Heart left ventricle (tissue), 16 donors: ENCODE measurements at places on chromosomes 12 and 14. TPM values are rescaled to one million over a fixed set of nuclear protein-coding genes. Genes with fewer than 3 reads are reported as not detected.

- H3K27ac ChIP-seq = peak overlapping the region; percentile 78
- peak; percentile 38 for DNase-seq
- H3K27me3 ChIP-seq = no peaks in the 10 kb centered on the region
Measured at GRCh38 chr12:118371321-118372282, 1.1 kb downstream of the TAOK3 start.

DNA sequence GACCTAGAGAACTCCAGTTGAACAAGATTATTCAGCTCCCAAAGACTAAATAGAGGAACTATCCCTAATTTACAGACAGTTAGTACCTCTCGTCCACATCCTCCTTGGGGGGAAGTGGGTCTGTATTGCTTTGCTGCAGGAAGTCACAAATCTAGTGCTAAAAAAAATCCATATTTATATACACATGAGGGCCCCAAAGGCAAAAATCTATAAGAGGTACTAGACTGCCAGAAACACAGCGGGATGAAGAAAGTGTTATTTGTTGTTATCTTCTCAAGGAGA lies 190.1 kb downstream of the TTC8 start:
- no peaks in the 10 kb centered on the region for H3K4me1 ChIP-seq
- H3K36me3 ChIP-seq = no peaks in the 10 kb centered on the region
- H3K27me3 ChIP-seq = peaks cover 4% of the 10 kb centered on the region
- no peak overlapping the region for H3K27ac ChIP-seq
- H3K4me3 ChIP-seq = no peak overlapping the region
- DNase-seq = no peak

DNA sequence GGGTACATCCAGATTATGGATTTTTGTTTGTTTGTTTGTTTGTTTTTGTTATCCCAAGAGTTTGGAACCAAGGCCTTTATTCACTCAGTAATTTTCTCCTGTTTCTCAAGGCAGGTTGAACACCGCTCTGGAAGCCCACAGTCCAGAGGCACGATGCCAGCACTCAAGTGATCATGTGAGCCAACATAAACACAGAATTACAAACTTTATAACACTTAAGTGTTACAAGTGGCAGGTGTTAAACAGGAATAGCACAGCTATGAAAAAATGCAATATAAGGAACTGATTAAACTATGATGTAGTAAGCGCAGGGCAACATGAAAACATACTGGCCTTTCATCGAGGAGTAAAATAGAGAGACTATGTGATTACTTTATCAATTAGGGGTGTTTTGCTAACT lies 1885.8 kb upstream of the SEL1L start:
- H3K27me3 ChIP-seq = no peaks in the 10 kb centered on the region
- H3K36me3 ChIP-seq = no peaks in the 10 kb centered on the region
- no peaks in the 10 kb centered on the region for H3K4me1 ChIP-seq
- DNase-seq = no peak
- no peak overlapping the region for H3K27ac ChIP-seq

- no peak overlapping the region for H3K4me3 ChIP-seq
- peak overlapping the region; percentile 68 for H3K27ac ChIP-seq
- H3K4me1 ChIP-seq = peaks cover 24% of the 10 kb centered on the region
- H3K36me3 ChIP-seq = peaks cover 13% of the 10 kb centered on the region
- DNase-seq = no peak
Measured at GRCh38 chr14:89351516-89352404, 65.3 kb downstream of the FOXN3 start.

GRCh38 chr12:22578328-22578727 lies 34.0 kb upstream of the C2CD5 start:
- H3K27ac ChIP-seq = no peak overlapping the region
- no peaks in the 10 kb centered on the region for H3K36me3 ChIP-seq
- no peaks in the 10 kb centered on the region for H3K4me1 ChIP-seq
- DNase-seq = no peak

Gene LALBA
- total RNA-seq = not detected

- peaks cover 74% of the 10 kb centered on the region for H3K36me3 ChIP-seq
- peaks cover 5% of the 10 kb centered on the region for H3K4me1 ChIP-seq
- no peak overlapping the region for H3K4me3 ChIP-seq
- no peak overlapping the region for H3K27ac ChIP-seq
Measured at GRCh38 chr14:34614638-34615037, 15.3 kb downstream of the SNX6 start.

Gene DTX1
- 1.2 TPM for total RNA-seq

Gene LRRC23
- 14.8 TPM for total RNA-seq

- H3K27ac ChIP-seq = no peak overlapping the region
- no peaks in the 10 kb centered on the region for H3K36me3 ChIP-seq
- H3K4me3 ChIP-seq = no peak overlapping the region
- H3K27me3 ChIP-seq = no peaks in the 10 kb centered on the region
- no peak for DNase-seq
- no peaks in the 10 kb centered on the region for H3K4me1 ChIP-seq
Measured at GRCh38 chr12:66047411-66048021, 83.0 kb downstream of the LLPH start.

- DNase-seq = no peak
- no peaks in the 10 kb centered on the region for H3K4me1 ChIP-seq
- H3K36me3 ChIP-seq = peaks cover 94% of the 10 kb centered on the region
- H3K27ac ChIP-seq = no peak overlapping the region
- no peak overlapping the region for H3K4me3 ChIP-seq
Measured at GRCh38 chr14:35112641-35113040, 9.1 kb downstream of the PPP2R3C start.

Gene SSPN
- total RNA-seq = 27.6 TPM

DNA sequence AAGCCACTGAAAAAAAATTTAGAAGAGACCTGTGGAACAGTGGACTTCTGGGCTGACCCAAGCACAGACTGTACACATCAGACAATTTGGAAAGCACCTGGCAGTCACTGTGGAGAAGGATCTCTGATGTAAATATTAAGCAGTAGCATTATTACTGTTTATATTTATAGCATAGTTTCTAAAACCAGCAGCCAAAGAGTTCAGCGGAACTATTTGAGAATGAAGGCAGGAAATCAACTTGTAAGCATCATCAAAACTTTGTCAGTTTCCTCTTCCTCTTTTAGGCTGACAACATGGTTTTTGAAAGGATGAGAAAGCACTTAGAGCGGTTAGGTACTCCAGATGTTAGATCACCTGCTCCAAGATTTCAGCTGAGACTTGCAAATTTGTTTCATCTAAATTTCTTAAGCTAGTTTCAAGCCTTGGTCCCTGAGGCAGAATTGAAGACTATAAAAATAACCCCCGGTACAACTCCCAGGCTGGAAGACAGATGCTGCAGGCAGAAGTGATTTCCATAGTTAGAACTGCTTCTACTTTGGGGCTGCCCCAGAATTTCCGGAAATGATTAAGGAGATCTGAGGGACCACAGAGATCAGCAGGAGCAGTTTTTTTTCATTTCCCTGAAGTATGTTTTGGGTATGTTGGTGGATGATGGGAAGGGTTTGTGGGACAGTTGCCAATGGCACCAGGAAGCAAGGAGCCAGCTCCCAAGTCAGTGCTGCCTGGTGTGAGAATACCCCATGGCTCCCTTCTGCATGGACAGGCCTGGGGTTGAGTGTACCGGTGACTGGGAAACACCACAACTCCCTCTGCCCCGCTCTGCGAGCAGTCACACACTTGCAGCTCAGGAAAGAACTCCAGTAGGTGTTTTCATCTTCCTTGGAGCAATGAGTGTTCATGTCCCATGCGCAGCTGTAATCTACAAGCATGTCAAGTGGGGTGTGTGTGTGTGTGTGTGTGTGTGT lies 354.5 kb downstream of the NUAK1 start:
- no peaks in the 10 kb centered on the region for H3K4me1 ChIP-seq
- no peak for DNase-seq
- no peak overlapping the region for H3K4me3 ChIP-seq
- H3K27me3 ChIP-seq = no peaks in the 10 kb centered on the region
- no peak overlapping the region for H3K27ac ChIP-seq

DNA sequence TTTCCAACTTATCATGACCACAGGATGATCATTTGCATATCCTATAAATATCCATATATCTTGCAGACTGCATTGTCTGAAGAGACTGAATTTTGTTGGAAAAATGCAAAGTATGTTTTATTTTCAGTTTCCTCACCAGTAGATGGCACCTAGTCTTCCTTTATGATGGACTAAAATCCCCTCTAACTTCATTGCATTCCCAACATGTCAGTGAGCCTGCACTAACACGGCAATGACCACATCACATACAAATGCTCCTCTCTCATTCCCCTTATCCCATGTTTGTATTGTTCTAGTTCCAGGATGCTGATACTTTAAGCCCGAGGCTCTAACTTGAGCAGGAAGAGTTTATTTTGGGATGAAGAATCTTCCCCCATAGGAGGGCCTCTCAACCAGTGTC lies 24.7 kb upstream of the MYBPC1 start:
- H3K27me3 ChIP-seq = no peaks in the 10 kb centered on the region
- no peaks in the 10 kb centered on the region for H3K36me3 ChIP-seq
- DNase-seq = no peak
- no peak overlapping the region for H3K27ac ChIP-seq
